Sigmoid colon (tissue), 7 donors: ENCODE measurements at places on chromosomes 7 and 10. TPM values are rescaled to one million over a fixed set of nuclear protein-coding genes. Genes with fewer than 3 reads are reported as not detected.

The APBB1IP gene
- total RNA-seq = 5.0 TPM

The VAX1 gene
- not detected for total RNA-seq

GRCh38 chr10:17506390-17506789 is 52.0 kb upstream of the ST8SIA6 start:
- no peak for DNase-seq

DNA sequence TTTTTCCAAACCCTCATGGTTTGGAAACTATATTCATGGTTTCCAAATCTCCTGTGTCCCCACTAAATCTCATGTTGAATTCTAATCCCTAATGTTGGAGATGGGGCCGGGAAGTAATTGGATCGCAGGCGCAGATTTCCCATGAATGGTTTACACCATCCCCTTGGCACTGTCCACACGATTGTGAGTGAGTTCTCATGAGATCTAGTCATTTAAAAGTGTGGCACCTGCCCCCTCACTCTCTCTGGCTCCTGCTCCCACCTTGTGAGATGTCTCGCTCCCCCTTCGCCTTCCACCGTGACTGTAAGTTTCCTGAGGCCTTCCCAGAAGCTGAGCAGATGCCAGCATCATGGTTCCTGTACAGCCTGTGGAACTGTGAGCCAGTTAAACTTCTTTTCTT is 3.3 kb upstream of the MTPAP start:
- DNase-seq = no peak

DNA sequence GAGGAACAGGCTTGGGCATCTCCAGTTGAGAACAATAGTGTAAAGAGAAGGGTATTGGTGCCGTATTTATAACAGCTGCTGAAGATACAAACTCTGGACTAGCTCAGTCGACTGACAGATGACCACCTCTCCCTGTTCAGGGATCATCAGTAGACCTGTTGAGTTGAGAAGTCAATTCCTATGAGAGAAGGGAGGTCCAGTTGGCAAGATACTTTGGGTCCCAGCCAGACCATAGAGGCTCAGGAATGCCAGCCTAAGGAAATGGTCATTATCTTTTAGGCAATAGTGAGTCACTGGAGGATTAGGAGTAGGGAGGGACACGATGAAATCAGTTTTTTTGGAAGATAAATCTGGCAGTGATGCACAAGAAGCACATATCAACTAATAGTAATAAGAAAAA is 202.9 kb downstream of the TRIL start:
- no peak for DNase-seq
